ENCODE measurements at places on chromosomes 11 and 22. TPM values are rescaled to one million over a fixed set of nuclear protein-coding genes. Genes with fewer than 3 reads are reported as not detected.

Gene SPDYC
- total RNA-seq, result not detected

Gene CHRDL2
- total RNA-seq, result not detected

Gene KCNE3
- 0.73 TPM for total RNA-seq

Gene RNH1
- total RNA-seq, result 300 TPM

Gene SHISA8
- total RNA-seq, result not detected

Gene OR2AG2
- total RNA-seq, result not detected

Gene MRGPRE
- total RNA-seq, result not detected
